Fibroblast of skin of right biceps (primary cell): ENCODE measurements at places on chromosomes 5 and 9.

DNA sequence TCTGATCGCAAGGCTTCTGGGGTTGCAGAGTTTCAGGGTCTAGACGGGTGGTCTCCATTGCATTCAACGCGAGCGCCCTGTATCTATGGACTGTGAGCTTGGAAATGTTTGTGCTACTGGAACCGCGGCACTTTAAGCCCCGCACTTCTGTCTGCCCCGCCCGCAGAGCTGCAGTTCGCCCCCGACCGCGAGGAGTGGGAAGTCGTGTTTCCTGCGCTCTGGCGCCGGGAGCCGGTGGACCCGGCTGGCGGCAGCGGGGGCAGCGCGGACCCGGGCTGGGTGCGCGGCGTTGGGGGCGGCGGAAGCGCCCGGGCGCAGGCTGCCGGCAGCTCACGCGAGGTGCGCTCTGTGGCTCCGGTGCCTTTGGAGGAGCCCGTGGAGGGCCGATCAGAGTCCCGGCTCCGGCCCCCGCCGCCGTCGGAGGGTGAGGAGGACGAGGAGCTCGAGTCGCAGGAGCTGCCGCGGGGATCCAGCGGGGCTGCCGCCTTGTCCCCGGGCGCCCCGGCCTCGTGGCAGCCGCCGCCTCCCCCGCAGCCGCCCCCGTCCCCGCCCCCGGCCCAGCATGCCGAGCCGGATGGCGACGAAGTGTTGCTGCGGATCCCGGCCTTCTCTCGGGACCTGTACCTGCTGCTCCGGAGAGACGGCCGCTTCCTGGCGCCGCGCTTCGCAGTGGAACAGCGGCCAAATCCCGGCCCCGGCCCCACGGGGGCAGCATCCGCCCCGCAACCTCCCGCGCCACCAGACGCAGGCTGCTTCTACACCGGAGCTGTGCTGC lies 1.0 kb downstream of the ADAMTS19 start:
- DNase-seq, result peak; percentile 36

DNA sequence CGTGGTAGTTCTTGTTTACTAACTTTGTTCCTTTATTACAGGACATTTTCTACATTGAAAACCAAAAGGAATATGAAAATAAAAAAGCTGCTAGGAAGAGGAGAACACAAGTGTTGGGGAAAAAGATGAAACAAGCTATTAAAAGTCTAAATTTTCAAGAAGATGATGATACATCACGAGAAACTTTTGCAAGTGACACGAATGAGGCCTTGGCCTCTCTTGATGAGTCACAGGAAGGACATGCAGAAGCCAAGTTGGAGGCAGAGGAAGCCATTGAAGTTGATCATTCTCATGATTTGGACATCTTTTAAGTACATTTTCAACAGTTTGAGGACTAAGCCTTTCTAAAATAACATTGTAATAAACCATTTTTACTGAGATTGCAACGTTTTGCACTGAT lies 23.8 kb downstream of the PHAX start:
- peak; percentile 92 for DNase-seq

DNA sequence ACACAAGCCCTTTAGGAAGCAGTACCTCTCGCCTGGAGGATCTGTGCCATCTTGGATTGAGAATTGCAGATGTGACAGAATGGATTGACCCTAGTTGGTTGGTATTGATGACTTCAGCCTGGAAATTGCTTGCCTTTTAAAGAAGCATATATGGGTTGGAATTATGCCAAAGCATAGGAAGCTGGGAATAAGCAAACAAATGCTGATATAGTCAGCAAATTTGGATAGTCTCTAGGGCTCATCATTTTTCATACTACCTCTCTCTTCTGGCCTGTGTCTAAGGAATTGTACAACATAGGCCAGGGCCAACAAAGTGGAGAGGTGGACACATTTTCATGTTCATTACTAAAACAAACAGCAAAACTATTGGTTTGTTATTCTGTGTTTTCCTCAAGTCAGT lies 13.2 kb downstream of the TRIM32 start:
- DNase-seq, result no peak

DNA sequence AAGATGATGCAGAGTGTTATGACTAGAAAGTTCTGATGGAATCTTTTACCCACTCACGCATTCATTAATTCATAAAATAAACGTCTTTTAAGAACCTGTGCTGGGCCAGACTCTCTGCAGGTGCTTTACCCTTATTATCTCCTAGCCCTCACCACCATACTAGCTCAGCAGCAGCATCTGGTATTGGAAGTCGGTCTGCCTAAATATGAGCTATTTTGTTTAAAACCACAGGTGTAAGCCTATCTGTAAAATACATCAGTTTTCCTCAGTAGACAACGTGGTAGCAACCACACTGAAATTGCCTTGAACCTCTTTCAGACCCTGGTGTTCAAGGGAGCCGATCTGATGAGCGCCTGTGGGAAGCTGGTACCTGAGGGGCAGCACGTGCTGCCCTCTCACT lies 69.4 kb downstream of the PPIC start:
- no peak for DNase-seq

DNA sequence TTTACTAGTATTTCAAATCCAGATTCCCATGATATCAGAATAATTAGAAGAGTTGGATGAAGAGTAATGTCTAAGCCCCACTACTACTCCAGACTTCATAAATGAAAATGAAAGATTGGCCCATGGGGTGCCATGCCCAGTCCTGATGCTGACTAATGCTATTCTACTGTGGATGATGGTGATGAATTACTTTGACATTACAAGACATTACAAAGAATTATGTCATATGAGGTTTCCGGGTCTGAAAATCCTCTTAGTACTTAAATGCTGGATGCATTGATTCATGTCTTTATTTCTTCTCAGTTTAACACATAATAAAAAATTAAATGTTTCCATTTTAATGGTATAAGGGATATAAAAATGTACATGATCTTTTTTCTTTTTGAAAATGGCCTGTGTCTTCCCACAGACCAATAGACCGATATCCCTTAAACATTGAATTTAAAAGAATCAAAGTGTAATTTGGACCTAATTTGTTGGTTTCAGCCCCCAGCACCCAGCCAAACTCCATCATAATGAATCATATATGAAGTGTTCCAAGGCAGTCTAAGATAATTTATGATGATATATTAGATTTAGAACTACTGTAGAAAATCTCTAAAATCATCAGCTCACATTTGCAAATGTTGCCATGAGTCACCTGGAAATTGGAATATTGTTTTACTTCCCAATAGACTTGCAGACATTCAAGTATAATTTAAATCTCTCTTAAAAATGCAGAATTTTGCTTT lies 223.6 kb upstream of the SGCD start:
- DNase-seq, result peak; percentile 77

DNA sequence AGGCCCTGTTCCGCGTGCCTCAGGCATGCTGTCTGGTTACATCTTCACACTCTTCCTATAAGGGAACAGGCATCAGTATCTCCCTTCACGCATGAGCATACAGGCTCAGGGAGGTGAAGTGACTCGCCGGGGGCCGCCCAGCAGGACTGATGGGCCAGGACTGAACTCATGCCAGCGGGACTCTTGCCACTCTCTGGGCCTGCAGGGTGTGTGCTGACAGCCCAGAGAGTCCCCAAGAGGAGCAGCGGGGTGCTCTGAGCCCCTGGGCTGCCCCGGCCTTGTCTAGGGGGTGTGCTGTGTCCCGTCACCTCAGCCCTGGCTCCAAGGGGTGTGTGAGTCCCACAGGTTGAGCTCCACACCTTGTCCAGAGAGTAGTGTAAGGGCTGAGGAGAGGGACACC lies 9.9 kb downstream of the KCNT1 start:
- no peak for DNase-seq

GRCh38 chr9:73805853-73806458 lies 654.3 kb downstream of the ANXA1 start:
- no peak for DNase-seq

DNA sequence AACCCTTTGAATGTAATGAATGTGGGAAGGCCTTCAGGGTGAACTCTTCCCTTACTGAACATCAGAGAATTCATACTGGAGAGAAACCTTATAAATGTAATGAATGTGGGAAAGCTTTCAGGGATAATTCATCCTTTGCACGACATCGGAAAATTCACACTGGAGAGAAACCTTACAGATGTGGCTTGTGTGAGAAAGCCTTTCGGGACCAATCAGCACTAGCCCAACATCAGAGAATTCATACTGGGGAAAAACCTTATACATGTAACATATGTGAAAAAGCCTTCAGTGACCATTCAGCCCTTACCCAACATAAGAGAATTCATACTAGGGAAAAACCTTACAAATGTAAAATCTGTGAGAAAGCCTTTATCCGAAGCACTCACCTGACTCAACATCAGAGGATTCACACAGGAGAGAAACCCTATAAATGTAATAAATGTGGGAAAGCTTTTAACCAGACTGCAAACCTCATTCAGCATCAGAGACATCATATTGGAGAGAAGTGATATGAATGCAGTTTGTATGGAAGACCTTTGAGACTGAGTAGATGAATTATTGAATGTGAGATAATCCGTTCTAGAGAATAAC lies 24.6 kb downstream of the ZNF454 start:
- DNase-seq, result no peak

GRCh38 chr5:115855959-115856358 lies 14.2 kb downstream of the AP3S1 start:
- DNase-seq, result no peak

DNA sequence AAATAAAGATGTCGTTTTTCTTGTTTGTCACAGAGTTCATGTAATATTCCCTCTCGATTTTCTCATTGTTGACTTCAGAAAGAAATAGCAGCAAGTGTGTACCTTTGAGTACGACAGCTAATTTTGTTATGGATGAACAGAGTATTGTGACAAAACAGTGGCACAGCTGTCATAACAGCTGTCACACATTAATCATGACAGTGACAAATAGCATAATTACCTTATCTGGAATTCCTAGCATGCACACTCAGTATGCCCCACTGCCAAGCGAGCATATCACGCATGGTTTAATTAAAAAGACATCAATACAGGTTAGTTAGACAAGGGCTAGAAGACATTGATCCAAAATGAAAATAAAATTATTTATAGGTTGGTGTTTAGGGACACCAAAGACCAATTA lies 375.1 kb downstream of the SPATA31D1 start:
- DNase-seq, result no peak

DNA sequence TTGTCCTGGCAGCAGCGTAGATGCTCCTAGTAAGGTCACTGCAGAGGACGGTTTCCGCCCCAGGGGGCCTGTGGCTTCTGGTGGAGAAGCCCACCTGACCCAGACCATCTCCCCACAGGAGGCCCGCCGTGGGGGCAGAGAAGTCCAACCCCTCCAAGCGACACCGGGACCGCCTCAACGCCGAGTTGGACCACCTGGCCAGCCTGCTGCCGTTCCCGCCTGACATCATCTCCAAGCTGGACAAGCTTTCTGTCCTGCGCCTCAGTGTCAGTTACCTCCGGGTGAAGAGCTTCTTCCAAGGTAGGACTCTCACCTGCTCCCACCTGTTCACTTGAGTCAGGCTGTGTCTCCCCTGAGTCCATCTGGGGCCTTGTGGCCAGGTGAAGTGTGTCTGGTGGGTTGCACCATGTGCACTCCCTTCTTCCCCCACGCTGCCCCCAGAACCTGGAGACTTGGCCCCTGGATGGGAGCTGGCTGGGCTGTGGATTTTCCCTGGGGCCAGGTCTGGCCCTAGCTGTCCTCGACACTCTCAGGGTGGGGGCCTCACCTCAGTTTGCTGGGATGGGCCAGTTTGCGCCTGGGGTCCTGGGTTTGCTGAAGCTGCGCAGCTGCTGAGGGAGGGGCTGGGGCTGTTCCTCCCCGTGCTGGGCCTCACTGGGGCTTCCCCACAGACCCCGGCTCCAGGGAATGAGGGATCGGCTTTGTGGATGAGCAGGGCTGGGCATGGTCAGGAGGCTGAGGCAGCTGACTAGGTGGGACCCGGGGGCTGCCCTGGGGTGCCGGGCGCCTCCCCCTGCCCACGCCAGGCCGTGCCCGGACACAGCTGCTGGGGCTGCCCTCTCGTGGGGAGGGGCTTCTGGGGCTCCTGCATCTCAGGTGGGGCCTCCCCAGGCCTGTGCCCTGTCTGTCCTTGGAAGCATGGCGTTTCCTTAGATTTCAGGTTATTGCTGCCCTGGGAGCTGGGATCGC lies 32.4 kb downstream of the AHRR start:
- DNase-seq, result no peak

GRCh38 chr5:30804739-30805505 lies 388.6 kb upstream of the CDH6 start:
- DNase-seq, result no peak

GRCh38 chr5:14305045-14305444 lies 161.9 kb downstream of the TRIO start:
- DNase-seq, result peak; percentile 71

- no peak for DNase-seq
Measured at GRCh38 chr5:5005353-5005752, 134.8 kb upstream of the ADAMTS16 start.

DNA sequence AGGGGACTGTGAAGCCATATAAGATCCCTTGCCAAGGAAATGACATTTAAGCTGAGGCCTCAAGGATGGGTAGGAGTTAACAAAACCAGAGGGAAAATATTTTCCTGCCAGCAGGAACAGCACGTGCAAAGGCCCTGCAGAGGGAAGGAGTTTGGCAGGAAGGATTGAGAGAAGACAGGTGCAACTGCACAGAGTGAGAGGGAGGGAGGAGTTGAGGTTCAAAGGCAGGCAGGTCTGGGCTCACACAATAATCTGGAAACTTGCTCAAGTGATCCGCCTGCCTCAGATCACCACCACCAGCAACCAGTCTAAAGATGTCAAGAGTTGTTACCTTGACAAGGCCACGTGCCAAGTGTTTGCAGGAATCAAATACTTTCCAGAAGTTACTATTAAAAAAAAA lies 31.1 kb upstream of the PWWP2A start:
- no peak for DNase-seq

- no peak for DNase-seq
Measured at GRCh38 chr5:173032730-173033129, 23.4 kb upstream of the CREBRF start.

- DNase-seq, result no peak
Measured at GRCh38 chr5:80216753-80217596, 38.9 kb downstream of the SERINC5 start.

GRCh38 chr5:64587370-64587769 lies 81.6 kb downstream of the RGS7BP start:
- no peak for DNase-seq

DNA sequence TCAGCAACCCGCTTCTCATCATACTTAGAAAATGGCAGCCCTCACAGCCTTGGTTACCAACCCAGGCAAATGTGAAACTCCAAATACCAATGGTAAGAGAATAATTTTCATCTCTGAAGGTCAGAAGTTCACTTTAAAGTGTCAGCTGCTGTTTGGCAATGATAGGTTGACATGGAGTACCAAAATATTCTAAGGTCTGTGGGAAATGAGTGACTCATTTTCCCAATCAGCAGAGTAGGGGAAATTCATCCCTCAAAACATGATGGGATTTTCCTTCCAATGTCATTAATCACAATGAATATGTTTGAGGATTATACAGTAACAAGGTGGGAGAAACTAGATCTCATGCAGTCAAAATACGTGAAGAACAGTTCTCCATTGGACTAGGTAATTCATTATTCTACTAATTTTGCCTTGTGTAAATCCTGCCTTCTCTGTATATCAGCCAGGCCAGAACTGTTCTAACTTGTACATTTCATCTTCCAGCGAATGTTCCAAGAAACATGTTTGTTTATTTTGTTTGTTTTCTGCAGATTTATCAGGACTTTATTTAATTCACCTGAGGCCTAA lies 53.1 kb upstream of the ERBIN start:
- DNase-seq, result peak; percentile 88
